Posterior vena cava (tissue), 2 donors: ENCODE measurements at places on chromosomes 12 and 14.

DNA sequence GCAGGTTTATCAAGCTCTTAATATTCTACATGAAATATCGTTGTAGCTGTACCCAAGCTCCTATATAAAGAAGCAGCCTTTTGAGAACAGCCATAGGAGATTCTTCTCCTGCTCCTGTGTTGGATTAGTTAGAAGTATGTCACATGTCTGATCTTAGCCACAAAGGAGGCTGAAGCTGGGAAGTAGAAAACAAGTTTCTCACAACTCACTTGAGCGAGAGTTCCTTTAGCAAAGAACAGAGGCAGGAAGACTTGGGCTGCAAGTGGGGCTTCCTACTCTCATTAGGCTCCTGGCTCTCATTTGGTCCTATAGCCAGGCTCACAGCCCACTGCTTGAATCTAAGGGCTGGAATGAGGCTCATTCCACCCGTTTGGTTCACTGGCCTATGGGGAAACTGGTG is 281.9 kb downstream of the BTG1 start:
- DNase-seq, result no peak

DNA sequence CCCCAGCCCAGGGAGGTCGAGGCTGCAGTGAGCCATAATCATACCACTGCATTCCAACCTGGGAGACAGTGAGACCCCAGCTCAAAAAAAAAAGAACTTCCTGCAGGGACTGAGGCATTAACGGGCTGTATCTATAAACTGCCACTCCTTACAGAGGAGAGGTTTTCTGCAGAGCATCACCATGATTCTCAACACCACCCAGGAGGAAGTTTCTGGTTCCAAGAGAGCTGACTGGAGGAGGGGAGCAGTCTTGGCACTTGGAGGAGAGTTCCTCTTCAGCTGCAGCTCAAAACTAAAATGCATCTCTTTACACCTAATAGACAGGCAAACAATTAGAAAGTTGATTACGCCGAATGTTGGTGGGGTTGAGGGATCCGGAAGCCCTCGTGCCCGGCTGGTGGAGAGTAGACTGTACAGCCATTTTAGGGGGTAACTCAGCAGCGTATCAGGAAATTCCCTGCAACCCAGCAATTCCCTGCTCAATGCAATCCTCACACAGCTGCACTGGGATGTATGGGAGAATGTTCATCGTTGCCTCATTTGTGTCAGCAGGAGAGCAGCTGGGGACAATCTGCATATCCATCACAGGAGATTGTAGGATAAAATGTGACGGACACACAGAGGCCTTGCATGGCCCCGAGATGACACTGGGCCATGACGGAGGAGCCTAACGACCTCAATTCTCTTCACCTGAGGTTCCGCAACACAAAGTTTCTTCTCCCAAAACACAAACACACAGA is 36.6 kb downstream of the ACTN1 start:
- no peak for DNase-seq

- no peak for DNase-seq
Observed at GRCh38 chr12:112288638-112289037, 93.6 kb downstream of the HECTD4 start.

DNA sequence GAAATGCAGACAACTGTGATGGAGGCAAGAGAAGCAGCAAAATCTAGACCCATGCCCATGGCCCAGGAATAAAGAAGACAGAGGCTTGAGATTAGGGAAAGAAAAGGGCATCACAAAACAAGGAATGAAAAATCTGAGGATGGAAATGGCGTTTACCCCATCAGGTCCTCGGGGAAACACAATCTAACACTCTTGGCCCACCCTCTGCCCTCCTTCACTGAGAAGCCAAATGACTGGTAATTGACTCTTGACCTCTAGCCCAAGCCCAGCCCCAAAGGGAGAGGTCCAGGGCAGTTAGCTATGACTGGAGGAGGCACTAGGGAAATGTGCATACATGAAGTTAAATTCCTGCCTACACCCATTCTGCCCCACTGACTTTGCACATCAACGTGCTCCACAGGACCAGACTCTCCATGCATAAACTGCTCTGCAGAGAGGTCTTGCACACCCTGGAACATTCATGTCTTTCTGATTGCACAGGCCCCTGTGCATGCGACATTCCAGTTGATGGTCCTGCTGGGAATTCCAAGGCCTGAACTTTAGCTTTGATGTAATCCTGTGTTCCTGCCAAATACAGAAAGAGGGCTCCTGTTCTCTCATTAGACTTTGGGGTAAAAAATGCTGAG is 5.7 kb downstream of the ZFHX2 start:
- DNase-seq, result no peak

- DNase-seq, result no peak
Observed at GRCh38 chr12:24723759-24724158, 225.1 kb downstream of the BCAT1 start.

DNA sequence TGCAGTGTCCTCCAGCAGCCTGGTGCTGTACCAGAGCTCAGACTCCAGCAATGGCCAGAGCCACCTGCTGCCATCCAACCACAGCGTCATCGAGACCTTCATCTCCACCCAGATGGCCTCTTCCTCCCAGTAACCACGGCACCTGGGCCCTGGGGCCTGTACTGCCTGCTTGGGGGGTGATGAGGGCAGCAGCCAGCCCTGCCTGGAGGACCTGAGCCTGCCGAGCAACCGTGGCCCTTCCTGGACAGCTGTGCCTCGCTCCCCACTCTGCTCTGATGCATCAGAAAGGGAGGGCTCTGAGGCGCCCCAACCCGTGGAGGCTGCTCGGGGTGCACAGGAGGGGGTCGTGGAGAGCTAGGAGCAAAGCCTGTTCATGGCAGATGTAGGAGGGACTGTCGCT is 15.2 kb downstream of the C12orf43 start:
- DNase-seq, result peak; percentile 73

GRCh38 chr14:104527857-104528459 is 51.6 kb upstream of the C14orf180 start:
- DNase-seq, result no peak

DNA sequence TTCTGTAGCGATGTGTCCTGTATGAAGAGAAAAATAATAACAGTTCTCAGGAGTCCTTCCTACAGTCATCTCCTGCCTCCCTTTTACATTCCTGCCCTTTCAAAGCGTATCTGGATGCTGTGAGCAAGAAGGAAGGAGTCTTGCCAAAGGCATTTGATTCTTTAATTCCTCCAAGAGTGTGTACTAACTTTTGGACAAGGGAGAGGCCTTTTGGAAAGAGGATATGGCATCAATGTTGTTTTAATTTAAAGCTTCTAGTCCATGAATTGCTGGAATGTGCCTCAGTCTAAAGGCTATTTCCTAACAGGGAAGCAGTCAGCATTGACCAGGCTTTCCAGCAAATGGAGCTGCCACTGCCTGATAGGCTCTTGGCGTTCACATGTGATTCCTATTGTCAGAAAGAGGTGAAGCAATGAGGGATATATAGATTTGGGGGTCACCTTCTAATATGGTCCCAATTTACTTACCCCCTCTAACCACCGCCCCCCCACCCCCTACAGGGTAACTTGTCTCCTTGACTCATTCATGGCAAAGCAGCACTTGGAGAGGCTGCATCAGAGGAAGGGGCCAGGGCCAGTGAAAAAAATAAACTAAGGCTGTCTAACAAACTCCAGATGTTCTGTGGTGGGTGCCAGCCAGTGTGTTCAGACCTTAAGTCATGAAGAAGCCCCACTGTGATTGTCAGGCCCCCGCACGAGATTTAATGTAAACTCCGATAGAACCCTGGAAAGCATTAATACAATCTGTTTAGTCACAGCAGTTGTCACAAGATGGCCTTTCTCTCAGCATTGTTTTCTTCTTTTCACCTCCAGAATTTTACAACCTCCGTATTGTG is 220.3 kb downstream of the FBXL14 start:
- no peak for DNase-seq

- DNase-seq, result no peak
Observed at GRCh38 chr12:74021937-74022336, 515.7 kb upstream of the ATXN7L3B start.

DNA sequence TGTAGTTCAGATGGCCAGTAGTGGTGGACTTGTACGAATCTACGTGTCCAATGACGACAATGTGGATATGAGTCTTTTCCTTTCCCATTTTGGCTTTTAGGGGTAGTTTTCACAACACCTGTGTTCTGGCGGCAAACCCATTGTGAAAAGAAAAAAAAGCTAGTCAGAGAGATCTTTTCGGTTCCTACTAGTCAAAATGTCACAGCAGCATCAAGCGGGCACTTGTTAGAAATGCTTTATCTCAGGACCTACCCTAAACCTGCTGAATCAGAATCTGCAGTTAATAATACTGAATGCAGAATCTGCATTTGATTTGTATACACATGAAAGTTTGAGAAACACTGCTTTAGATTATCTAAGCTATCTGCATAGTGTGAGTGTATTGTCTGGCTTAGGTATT is 18.3 kb downstream of the AEBP2 start:
- no peak for DNase-seq

- DNase-seq, result peak; percentile 88
Observed at GRCh38 chr14:77053046-77053841, 24.7 kb upstream of the IRF2BPL start.

- DNase-seq, result no peak
Observed at GRCh38 chr14:32311294-32312009, 17.6 kb upstream of the AKAP6 start.

- no peak for DNase-seq
Observed at GRCh38 chr14:75470238-75470797, 42.5 kb downstream of the JDP2 start.

DNA sequence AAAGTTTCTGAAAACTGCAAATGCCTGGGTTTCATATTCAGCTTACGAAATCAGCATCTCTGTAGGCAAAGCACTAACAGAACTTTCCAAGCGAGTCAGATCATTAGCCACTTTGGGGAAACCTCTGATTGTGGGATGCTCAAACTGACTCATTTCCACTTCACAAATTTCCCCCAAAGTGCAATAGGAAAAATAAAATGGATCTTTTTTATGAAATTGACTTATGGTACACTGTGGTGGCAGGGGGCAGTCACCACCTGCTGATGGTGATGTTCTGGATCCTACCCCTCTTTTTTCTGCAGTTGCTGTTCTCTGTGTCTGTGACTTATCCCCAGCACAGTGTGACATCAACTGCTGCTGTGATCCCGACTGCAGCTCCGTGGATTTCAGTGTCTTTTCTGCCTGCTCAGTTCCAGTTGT is 5.6 kb downstream of the TCTN1 start:
- peak; percentile 14 for DNase-seq

DNA sequence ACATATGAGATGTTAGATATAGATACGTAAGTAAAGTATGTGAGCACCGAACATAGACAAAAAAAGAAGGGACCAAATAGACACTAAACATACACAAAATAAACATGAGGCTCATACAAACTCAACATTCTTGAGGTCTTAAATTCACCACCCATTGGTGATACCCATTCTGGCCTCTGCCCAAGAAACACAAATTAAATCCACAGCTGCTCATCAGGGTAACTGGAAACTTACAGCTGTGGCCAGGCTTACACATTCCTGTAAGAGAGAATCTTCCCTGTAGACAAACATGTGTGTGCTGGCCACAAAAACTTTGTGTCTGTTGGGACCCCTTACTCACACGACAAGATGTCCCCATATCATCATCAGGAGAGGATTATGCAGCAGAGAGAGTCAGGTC is 22.4 kb downstream of the MAGOHB start:
- no peak for DNase-seq

- DNase-seq, result no peak
Observed at GRCh38 chr14:95248432-95248831, 71.3 kb downstream of the CLMN start.

- no peak for DNase-seq
Observed at GRCh38 chr12:83092129-83092528, 405.4 kb downstream of the TMTC2 start.

- DNase-seq, result no peak
Observed at GRCh38 chr12:93407054-93407962, 29.6 kb downstream of the NUDT4 start.

GRCh38 chr12:7203109-7203508 is 13.6 kb downstream of the PEX5 start:
- no peak for DNase-seq

GRCh38 chr12:131067981-131068851 is 114.5 kb downstream of the ADGRD1 start:
- peak; percentile 55 for DNase-seq

DNA sequence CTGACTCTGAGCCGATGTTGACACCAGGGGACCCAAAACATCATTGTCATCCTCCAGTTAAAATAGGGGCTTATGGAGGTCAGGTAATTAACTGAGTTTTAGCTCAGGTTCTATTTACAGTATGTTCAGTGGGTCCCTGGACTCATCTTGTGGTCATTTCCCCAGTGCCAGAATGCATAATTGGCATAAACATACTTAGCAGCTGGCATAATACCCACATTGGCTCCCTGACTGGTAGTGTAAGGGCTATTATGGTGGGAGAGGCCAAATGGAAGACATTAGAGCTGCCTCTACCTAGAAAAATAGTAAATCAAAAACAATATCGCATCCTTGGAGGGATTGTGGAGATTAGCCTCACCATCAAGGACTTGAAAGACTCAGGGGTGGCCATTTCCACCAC is 350.9 kb downstream of the C12orf75 start:
- no peak for DNase-seq

DNA sequence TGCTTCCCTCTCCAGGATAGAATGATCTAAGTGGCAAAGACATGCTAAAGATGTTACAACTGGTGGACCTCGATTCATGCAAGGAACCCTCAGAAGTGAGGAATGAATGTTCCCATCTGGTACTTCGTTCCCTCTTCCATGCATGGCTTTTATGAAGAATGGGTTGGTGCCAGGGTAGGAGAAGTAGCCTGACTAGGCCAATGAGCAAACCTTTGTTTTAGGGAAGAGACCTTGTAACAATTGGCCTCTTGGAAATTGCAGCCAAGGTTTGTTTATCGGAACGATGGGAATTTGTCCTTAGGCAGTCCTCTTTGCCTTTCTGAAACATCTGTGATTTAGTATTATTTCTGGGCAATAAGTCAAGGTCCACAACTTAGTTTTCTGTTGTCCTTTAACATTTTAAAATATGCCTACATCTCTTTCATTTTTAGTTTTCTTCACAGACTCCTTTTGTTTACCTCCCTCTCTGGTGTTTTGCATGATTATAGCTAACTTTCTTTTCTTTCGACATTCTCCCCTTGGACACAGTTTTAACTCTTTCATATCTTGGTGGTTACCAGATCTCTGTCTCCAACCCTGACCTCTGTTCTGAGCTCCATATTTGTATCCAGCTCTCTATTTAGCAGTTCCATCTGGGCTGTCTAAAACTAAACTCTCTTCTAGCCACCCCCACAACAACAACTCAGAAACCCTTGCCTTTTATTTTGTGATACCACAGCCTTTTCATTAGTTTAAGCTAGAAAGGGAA is 70.0 kb downstream of the DIP2B start:
- DNase-seq, result no peak

- DNase-seq, result peak; percentile 53
Observed at GRCh38 chr14:101492716-101493115, 68.6 kb upstream of the DIO3 start.

- DNase-seq, result peak; percentile 58
Observed at GRCh38 chr12:34398706-34399630, 376.7 kb downstream of the ALG10 start.

DNA sequence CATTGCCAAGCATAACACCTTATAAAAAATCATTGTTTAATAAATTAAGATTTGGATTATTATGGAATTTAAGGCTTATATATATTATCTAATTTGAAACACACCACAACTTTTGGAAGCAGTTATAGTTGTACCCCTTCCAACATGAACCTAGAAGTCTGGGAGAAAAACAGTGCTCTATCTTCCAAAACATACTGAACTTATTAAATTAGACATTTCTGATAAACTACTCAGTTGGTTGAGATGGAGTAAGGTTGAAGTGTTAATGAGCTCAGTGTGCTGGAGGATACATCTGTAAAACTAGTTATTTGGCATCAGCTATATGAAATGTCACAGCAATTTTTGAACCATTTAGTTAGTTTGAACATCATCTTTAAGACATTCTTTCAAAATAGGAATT is 227.4 kb downstream of the ALX1 start:
- no peak for DNase-seq

- DNase-seq, result no peak
Observed at GRCh38 chr14:49405291-49405690, 180.9 kb downstream of the RPS29 start.
